Uterus (tissue), 4 donors: ENCODE measurements at places on chromosomes 2 and 18.

- DNase-seq, result no peak
- H3K27ac ChIP-seq, result no peak overlapping the region
- H3K4me1 ChIP-seq, result no peaks in the 10 kb centered on the region
- H3K27me3 ChIP-seq, result no peaks in the 10 kb centered on the region
These were observed 20.1 kb downstream of the CYP26B1 start for GRCh38 chr2:72127401-72128058.

DNA sequence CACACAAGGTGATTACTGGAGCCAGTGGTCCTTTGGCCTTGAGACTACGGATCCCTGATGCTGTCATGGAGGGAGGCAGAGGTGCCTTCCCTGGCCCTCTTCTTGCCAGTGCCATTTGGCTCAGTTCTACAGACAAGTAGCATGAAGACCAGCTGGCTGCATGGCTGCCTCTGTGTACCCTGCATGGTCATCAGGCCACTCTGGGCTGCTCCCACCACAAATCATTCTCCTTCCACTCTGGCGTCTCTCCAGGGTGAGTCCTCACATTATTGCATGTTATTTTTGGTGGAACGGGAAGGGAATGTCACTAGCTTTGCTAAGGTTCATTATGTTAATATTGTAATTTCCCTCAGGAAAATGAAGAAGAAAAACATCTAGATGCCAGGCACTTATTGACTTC is 229.8 kb downstream of the VAPA start:
- DNase-seq, result no peak
- no peaks in the 10 kb centered on the region for H3K27me3 ChIP-seq
- H3K27ac ChIP-seq, result no peak overlapping the region
- no peak overlapping the region for H3K4me3 ChIP-seq
- H3K36me3 ChIP-seq, result no peaks in the 10 kb centered on the region

GRCh38 chr2:12549641-12550040 is 167.1 kb upstream of the TRIB2 start:
- H3K4me3 ChIP-seq, result no peak overlapping the region
- no peak overlapping the region for H3K27ac ChIP-seq
- no peaks in the 10 kb centered on the region for H3K27me3 ChIP-seq
- no peaks in the 10 kb centered on the region for H3K36me3 ChIP-seq

DNA sequence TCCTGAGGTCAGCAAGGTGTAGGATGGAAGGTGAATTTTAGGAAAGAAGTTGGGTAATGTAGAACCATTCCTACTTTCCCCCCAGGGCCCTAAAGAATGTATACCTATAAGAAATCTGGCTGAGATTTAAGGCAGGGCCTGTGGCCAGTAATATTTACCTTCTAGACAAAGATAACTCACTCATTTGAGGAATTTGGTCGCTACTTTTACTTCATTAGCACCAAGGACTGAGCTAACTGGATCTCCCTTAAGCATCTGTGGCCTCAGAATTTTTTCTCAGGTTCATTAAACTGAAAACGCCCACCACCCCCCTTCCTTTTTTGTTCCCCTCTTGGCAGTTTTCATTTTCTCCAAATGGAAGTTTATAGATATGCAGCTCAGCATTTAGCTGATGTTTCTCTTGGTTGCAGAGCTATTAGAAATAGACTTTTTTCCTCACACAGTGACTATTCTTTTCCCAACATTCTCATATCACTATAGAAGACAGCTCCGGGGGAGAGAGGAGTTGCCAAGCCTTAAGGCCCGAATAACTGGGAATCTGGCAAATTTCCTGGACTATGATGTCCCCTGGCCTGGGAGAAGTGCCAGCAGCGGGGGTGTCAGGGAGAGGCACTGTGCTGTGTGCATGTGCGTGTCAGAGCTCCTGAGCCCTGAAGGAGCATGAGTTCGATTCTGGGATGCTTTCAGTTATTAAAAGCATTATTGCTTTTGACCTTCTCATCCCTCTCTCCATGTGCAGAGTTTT is 310.9 kb downstream of the PRKCE start:
- no peaks in the 10 kb centered on the region for H3K27me3 ChIP-seq
- H3K27ac ChIP-seq, result peak overlapping the region; percentile 52
- H3K36me3 ChIP-seq, result no peaks in the 10 kb centered on the region
- DNase-seq, result peak; percentile 59

GRCh38 chr2:98188351-98189046 is 101.5 kb downstream of the VWA3B start:
- H3K27ac ChIP-seq, result no peak overlapping the region
- H3K4me1 ChIP-seq, result no peaks in the 10 kb centered on the region
- no peak overlapping the region for H3K4me3 ChIP-seq

DNA sequence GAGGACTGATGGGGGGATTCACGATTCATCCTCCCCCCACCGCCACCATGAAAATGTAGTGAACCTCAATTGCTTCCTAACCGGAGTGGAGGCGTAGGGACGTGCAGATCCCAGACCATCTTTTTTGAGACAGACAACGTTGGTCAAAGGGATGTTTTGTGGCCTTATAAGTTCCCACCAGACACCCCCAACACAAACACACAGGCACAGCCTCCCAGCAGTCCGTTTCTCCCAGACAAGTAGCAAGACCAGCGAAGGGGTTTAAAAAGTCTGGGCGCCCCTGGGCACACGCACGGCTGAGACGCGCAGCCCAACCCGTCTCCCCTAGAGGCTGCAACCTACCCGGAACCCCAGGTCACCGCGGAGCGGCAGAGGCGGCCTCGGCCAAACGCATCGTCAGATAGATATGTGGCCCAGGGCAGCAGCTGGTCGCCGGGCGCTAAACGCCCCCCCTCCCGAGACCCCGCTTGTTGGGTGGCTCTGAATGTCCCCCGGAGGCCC is 1.3 kb downstream of the GBX2 start:
- H3K36me3 ChIP-seq, result no peaks in the 10 kb centered on the region
- peak overlapping the region; percentile 12 for H3K4me3 ChIP-seq
- no peaks in the 10 kb centered on the region for H3K4me1 ChIP-seq
- H3K27me3 ChIP-seq, result peaks cover 77% of the 10 kb centered on the region

DNA sequence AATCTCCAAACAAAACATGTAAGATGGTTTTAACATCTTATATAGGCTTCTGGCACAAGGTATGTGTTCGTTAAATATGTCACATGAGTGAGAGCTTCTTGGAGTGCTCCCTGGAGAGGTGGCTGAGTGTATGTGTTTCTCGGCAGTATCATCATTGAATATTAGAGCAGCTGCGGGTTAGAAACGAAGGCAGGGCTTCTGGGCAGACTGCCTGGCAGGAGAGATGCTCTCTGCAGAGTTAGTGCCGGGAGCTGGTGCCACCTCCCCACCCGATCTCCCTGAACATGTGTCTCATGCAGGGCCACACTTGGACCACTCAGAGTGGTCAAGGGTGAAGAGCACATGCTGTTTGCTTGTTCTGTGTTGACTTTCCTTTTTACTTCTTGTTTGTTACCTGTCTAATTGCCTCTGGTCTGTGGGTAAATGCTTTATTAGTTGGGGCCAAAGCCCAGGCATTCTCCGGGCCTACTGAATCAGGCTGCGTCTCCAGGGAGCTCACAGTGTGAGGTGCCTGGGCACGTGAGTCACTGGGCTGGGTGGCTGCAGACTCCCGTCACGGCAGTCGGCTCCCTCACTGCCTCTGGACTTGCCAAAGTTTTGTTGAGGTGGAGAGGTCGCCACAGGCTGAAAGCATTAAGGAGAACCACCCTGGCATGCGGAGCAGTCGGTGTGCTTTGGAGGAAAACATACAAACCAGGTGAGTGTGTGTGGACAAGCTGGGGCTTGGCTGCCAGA is 246.6 kb downstream of the FHOD3 start:
- H3K4me1 ChIP-seq, result no peaks in the 10 kb centered on the region
- H3K4me3 ChIP-seq, result no peak overlapping the region
- no peak overlapping the region for H3K27ac ChIP-seq
- no peaks in the 10 kb centered on the region for H3K27me3 ChIP-seq

GRCh38 chr2:9311488-9311887 is 104.9 kb downstream of the ASAP2 start:
- peak; percentile 73 for DNase-seq
- H3K4me3 ChIP-seq, result no peak overlapping the region
- H3K27ac ChIP-seq, result peak overlapping the region; percentile 78
- no peaks in the 10 kb centered on the region for H3K36me3 ChIP-seq

DNA sequence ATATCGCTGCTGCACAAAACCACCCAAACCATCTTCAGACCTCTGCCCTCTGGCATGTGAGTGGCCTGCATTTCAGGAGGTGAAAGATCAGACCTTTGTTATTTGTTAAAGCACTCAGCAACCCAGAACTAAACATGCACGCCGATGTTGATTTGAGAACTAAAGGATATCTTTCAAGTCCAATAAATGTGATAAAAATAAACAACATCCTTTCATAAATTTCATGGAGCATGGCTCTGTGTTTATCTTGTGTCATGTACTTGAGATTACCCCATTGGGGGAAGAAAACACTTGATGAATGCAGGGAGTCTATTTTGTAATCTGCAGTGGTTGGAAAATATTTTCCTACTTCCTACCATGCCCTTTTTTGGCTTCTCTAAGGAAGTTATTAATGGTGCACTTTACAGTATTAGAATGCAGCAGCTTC is 70.8 kb upstream of the GATA6 start:
- H3K27ac ChIP-seq, result no peak overlapping the region
- H3K4me1 ChIP-seq, result no peaks in the 10 kb centered on the region
- H3K4me3 ChIP-seq, result no peak overlapping the region
- H3K27me3 ChIP-seq, result no peaks in the 10 kb centered on the region
